Skeletal muscle cell (primary cell): ENCODE measurements at places on chromosomes 11 and 22.

DNA sequence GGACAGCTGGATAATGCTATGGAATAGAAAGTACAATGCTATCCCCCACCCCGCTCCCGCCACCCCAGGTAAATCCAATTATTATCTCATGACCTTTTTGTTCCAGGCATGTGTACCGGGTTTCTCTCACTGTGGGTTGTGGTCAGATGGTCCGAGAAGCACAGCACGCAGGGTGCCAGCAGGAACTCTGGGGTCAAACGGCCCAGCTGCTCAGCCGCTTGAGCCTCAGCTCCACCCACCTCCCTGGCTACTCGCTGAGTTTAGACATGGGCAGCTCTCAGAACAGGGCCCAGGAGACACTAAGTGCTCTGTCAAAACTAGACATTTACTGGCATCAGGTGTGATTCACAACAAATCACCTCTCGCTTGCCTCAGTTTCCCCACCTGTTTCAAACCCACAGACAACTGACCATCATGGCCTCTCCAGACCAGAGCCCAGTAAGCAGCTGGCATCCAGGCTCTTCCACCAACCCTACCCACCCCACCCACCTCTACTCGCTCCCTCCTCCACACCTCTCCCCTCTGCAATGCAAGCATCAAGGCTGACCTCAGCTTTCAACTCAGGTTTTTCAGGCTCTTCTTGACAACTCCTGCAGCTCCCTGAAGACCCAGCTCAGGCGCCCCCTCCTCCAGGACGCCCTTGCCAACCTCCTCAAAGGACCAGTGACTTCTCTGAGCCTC lies 13.0 kb upstream of the MFNG start:
- DNase-seq = no peak

- DNase-seq = no peak
These were observed 15.8 kb downstream of the VPS37C start for GRCh38 chr11:61145228-61146005.

DNA sequence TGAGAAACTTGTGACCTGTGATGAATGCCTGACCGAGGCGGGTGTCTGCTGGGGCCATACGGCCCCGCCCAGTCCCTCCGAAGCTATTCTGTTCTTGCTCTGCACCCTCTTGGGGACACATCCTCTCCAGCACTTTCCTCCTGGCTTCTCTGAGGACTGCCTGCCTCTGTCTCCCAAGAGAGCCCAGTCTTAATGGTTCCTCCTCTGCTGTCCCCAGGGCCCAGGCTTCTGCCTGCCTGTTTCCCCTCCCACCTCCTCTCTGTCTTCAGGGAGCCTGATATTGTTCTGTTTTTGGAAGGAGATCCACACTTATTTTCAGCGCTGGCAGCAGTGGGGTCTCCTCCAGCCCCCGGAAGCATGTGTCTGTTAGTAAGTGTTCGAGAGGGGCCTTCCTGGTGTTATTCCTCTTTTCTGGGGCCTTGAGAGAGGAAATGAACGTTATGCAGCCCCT lies 18.7 kb downstream of the SYNGR1 start:
- DNase-seq = no peak

GRCh38 chr22:17549183-17549582 lies 14.1 kb upstream of the SLC25A18 start:
- no peak for DNase-seq

DNA sequence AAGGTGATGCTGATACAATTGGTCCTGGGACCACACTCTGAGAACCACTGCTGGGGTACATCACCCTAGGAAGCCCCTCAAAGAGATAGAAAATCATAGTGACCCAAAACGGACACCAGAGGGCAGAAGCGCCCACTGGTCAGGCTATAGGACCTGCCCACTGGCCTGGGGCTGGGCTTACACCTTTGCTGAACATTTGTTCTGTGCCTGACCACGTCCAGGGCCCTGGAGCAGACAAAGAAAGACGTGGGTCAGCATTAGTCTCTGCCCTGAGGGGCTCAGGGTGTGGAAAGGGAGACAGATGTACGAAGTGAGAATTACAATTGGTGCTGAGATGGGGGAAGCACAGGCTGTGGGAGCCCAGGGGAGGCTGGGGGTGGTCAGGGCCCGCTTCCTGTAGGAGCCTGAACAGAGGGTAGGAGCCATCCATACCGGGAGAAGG lies 14.4 kb upstream of the SERPINH1 start:
- DNase-seq = no peak

DNA sequence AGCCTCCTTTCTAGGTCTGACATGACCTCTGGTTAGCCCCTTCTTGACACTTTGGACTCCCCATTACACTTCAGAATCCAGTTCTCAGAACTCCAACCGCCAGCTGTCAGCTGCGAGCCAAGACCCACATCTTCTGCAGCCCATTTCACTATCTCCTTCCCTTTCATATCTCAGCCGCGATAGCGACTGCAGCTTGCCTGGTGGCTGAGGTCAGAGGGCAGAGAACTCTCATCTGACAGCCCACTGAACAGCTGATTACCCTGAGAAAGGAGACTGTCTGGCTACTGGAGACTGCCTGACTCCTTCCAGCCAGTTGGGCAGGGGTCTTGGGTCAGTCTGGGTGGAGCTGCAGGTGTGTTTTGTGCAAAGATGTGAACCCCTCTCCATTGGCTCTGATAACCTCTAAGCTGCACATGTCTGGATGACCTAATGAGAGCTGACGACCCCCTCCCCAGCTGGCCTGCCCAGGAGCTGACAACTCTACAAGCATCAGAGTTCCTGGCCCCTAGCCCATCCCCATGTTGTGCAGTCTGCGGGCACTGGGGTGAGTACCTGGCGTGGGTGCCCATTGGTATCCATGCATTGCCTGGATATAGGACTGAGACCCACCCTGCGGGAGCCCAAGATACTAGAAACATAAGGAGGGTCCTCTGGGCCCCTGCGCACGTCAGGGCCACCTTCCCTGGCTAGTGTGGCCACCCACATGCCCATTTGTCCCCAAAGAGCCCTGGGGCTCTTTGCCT lies 1.1 kb downstream of the CHRM1 start:
- DNase-seq = no peak

- no peak for DNase-seq
These were observed 38.4 kb upstream of the GLYAT start for GRCh38 chr11:58770166-58770565.

GRCh38 chr11:35064114-35064800 lies 74.7 kb upstream of the CD44 start:
- peak; percentile 27 for DNase-seq
